CD4-positive, alpha-beta T cell treated with Interleukin-4 for 1 hour (primary cell): ENCODE measurements at places on chromosomes 16 and 17.

DNA sequence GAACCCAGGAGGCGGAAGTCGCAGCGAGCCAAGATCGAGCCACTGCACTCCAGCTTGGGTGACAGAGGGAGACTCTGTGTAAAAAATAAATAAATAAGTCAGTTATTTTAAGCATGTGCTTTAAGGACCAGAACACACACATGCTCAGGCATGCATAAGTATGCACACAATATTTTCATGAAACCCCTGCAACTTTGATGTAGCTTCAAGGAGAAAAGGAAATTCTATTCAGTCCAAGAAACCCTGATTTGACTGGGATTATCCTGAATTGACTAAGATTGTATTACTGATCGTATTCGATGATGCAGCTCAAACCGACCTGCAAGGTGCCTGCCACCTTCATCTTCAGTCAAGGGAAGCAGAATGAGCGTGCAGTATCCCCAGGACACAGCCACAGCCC lies 841 bp downstream of the TEKT5 start:
- no peak for DNase-seq

GRCh38 chr17:16199093-16199492 lies 16.2 kb downstream of the NCOR1 start:
- no peak for DNase-seq

DNA sequence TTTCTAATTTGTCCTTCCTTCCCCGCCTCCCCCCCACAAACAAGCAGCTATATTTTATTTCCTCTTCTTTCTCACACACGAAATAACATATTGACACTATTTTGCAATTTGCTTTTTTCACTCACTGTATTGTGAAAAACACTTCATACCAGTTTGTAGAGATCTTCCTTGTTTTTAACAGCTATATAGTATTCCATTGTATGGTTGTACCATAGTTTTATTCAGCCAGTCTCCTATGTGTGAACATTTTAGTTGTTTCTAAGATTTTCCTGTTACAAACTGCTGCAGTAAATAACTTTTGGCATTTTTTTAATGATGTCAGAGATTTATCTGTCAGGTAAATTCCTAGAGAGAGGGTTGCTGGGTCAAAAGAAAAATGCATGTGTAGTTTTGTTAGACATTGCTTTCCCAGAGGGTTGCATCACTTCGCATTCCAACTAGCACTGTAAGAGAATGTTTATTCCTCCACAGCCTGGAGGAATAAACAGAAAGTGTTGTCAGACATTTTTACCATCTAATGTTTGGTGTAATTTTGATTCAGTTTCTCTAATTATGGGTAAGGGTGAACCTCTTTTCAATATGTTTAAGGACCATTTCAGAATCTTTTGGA lies 101.2 kb downstream of the MRTFB start:
- no peak for DNase-seq

DNA sequence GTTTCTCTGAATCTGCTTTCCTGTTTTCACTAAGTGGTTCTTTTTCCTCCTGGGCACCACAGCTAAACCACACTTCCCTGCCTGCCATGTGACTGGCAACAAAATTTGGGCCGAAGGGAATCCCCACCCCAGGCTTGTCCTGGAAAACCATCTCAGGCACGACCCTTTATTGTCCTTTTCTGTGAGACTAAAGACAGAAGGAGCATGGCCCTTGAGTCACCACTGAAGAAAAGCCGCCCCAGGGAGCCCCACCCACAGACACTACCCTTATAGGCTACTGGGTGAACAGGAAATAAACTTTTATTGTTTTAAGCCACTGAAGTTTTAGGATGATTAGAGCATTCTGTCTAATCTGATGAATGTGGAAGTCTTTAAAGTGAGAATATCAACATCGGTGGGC lies 88.6 kb upstream of the BRD7 start:
- DNase-seq: no peak

DNA sequence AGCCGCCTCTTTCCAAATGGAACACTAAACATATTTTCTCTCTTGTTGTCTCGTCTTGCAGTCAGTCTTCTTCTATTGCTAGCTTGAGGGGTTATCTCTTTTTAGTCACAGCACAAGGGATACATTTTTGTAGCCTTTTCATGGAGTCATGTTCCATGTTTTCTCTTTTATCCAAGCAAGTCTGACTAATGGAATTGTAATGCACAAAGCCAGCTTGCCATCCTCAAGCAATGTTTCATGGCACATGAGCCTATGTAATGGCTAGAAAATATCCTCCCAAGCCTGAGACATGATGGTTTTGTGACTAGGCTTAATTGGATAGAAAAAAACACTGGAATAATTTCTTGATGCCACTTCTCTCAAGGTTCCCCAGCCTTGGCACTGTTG lies 414.6 kb upstream of the GOT2 start:
- DNase-seq: no peak

GRCh38 chr17:28926366-28926765 lies 23.5 kb upstream of the DHRS13 start:
- DNase-seq: no peak

GRCh38 chr16:10093576-10093975 lies 88.7 kb downstream of the GRIN2A start:
- DNase-seq: no peak

DNA sequence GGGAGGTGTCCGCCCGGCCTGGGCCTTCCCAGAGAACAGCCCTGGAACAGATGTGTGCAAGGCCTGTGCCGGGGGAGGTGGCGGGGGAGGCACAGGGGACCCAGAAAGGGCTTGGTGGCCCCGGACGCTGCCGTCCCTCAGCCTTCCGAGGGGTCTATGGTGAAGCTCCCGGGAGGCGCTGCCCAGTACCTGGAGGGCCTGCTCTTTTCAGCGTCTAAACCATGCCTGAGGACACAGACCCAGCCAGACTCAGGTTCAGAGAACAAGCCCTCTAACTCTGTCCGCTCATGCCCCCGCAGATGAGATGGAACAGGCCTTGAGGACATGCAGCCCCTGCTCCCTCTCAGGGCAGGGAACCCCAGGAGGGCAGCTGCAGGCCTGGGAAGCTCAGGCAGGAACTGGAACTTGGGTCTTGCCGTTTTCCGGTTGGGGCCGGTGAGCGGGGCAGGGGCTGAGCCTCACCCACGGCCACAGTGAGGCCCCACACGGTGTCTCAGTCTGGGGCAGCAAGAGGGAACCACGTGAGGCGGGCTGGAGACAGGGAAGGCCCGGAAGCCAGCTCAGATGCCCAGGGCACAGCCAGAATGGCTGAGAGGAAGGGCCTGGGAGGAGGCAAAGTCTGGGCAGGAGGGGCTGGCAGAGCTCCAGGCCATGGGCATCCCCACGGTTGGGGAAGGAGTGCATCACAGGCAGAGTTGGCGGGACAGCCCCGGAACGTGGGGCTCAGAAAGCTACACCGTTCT lies 12.5 kb downstream of the SLC16A3 start:
- peak; percentile 39 for DNase-seq

- peak; percentile 3 for DNase-seq
These were observed 30.6 kb downstream of the IL21R start for GRCh38 chr16:27432558-27432957.

GRCh38 chr16:65884018-65884417 lies 482.5 kb upstream of the CDH5 start:
- DNase-seq: no peak

- no peak for DNase-seq
These were observed 62.3 kb downstream of the CYTH1 start for GRCh38 chr17:78719630-78720298.

DNA sequence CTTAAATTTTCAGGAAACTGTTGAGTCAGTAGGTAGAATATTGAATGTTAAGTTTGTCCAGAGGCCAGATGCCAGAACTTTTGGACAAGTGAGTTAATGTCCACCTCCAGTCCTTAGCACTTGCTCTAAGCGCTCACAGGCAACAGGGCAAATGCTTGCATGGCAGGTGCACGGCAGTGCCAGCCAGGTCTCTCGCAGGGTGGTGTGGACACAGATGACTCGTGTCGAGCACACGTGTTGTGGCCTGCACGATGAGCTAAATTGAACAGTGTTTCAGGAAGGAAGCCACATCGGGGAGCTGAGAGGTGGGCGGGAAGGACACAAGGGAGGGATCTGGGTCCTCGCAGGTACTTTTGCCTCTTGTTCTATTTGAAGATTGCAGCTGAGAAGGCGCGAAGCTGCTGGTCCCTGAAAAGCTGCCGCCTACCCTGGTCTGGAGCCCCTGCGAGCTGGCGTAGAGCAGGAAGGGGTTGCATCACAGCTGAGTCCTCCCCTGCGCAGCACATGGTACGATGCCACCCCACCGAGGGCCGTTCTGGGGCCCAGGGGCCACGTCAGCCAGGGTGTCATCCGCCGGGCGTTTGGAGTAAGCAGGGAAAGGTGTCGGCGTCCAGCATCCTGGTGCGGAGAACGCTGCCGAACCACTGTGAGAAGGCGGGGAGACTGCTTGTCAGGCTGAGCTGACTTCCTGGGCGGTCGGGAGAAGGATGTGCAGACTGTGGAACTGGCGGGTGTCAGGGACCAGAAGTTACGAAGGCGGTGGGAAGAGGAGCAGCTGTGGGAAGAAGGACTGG lies 6.3 kb downstream of the RAB40C start:
- no peak for DNase-seq

- no peak for DNase-seq
These were observed 212.3 kb upstream of the IRX5 start for GRCh38 chr16:54718376-54718775.

- no peak for DNase-seq
These were observed 2.1 kb downstream of the ESRP2 start for GRCh38 chr16:68233835-68234187.

DNA sequence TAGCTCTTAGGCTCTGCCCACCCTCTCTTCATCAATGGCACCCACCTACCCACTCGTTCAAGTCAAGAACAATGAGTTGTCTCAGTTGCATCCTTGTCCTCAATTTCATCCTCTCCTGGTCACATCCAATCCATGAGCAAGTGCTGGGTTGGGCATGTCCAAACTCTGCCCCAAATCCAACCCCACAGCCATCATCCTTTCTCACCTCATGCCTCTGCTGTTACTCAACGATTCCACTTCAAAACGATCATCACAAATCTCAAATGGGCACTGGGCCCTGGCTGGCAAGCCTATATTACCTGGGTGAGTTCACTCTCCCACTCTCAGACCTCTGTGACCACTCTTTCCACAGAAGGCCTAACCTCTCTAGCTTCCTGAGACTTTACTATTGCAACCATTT lies 12.0 kb upstream of the TEX2 start:
- DNase-seq: no peak

DNA sequence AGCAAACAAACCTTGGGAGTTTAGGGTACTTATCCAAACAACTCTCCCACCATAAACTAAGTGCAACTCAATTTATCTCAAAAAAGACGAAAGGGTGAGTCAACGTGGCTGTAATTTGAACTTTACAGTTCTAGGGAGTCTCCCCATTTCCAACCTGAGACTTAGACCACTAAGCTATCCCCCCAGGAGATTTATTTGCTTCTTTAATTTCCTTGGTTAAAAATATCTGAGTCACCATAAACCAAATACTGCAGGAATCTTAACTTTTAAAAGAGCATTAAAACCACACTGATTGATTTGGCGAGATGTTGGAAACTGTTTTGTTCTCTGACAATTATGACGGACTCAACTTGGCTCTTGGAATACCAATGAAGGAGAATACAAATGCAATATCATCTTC lies 299.3 kb upstream of the SOX9 start:
- no peak for DNase-seq

DNA sequence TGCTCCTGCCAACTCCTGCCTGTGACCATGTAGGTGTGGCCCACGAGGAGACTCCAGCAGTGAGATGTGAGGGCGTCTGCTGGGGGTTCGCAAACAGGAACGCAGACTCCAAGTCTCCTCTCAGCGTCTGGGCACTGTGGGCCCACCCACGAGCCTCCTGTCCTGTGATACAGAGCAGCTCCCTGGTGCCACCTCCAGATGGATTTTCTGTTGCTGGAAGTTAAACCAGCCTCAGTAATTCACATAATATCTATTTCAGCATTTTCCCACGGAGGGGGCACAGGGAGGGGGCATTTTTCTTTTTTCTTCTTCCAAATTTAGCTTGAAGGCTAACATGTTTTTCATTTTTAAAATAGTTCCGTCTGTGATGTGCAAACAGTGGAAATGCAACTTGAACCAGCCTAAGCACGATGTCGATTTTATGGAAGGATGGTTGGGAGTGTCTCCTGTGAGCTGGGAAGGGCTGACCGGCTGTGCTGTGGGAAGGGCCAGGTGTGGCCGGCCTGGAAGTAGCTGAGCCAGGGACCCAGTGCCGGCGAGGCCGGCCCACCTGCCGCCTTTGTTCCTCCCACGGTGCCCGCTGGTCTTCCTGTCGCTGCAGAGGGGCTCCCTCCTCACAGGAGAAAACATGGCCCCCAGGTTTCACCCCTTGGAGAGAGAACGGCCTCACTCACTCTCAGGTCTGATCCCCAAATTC lies 3.9 kb upstream of the RAB40B start:
- DNase-seq: no peak

GRCh38 chr16:87678618-87679017 lies 76.3 kb downstream of the JPH3 start:
- DNase-seq: no peak

GRCh38 chr16:19380328-19380727 lies 37.4 kb upstream of the TMC5 start:
- DNase-seq: peak; percentile 6

DNA sequence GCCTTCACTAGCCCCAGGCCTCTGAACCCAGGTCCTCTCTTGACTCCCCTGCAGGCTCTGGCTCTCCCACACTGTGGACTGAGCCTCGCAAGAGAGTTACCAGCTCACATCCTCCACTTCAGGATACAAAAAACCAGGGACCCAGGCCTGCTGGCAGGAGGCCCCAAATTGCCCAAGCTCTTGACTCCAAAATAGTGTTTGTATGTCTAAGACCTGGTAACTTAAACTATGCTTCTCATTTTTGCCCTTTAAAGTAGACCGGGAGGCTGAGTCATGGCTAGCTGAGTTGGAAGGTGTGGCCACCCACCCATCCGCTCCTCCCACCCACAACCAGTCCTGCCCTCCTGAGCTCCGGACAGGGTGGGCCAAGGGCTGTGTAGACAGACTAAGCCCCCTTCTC lies 250.0 kb downstream of the SOX9 start:
- DNase-seq: no peak

GRCh38 chr17:50147841-50148225 lies 2.6 kb downstream of the PPP1R9B start:
- DNase-seq: no peak

DNA sequence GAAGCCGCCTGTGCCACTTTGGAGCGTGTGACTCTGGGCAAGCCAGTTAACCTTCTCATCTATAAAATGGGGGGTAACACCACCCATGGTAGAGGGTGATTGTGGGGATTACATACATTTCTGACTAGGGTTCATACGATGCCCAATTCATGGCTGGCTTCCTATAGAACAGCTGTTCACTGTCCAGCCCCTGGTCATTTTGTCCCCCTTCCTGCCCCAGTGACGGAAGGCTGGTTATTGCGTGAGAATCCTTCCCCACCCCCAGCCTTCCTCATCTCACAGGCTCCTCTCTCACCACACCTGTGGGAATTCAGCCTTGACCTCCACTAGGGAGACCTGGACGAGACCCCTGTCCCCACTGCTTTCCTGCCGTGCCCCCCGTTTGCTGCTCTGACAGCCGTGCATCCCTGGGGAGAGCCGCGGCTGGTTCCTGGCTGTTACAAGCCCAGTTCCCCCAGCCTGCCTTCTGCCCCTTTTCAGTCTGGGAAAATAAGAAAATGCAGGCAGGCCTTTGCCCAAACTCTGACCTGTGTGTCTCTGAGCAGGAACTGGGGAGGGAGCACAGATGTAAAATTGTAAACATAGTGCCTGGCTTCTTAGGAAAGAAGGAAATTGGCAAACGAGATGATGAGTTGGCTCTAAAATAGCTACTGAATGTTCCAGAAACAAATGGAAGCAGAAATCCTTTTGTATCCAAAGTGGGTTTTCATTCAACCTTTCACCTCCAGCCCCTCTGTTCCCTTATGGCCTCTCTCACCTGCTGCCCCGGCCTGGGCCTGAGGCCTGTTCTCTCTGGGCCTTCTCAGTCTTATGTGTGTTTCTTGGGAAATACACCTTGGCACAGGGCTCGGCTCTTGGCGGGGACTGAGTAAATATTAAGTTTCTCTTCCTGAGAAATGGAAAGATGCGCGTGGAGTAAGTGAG lies 67.3 kb downstream of the OR1D5 start:
- DNase-seq: no peak
